ENCODE measurements at places on chromosomes 7 and 10.
A peak's percentile ranks its signal among the peaks of the same experiment; 100 is the strongest.

DNA sequence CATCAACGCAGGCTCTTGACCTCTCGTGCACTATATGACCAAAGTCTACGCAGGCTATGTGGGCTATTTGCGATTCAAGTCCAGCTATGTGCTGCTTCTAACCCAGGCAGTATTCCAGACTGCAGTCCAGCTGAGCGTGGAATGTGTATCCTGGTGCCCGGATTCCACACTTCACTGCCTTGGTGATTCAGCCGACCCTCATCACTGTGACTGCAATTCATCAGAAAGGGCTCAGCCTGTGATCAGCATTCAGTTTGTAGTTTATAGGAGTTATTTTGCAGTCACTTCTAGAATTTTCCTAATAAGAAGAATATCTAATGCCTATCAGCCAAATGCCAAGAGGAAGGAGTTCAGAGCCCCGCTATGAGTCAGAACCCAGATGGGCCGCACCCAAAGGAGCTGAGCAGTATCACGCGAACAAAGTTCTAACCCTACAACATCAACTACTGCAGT is 119.8 kb upstream of the LANCL2 start:
- DNase-seq, result no peak

- DNase-seq, result no peak
Measured at GRCh38 chr7:142452791-142453190, 194.9 kb upstream of the PRSS58 start.

DNA sequence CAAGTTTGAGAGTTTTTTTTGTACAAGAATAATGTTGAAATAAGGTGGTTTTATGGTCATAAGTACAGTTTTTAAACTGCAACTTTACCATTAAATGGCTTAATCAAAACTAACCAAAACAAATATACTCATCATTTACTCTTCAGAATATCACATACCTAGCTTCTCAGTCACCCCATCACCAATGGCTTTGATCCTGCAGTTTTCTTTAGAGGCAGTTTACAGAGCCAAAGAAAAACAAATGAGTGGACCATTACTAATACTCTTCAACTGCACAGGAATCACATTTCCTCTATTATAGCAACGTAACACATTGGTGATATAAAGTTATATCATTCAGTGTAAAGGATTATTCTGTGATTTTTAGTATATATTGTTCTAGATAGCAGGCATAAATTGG is 576.1 kb upstream of the LRRTM3 start:
- DNase-seq, result no peak

DNA sequence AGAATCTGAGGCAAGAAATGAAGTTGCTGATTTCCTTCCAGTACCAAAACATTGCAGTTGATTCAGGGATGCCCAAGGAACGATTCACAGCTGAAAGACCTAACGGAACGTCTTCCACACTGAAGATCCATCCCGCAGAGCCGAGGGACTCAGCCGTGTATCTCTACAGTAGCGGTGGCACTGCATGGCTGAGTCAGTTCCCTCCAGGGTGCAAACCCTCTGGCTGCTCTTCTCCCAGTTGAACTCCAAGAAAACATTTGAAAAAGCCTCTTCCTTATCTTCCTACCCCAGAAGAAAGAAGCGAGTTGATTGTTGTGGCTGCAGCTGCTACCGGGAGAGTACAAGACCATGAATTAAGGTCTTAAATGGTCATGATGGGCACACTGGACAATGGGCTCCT is 147.1 kb upstream of the PRSS1 start:
- no peak for DNase-seq

DNA sequence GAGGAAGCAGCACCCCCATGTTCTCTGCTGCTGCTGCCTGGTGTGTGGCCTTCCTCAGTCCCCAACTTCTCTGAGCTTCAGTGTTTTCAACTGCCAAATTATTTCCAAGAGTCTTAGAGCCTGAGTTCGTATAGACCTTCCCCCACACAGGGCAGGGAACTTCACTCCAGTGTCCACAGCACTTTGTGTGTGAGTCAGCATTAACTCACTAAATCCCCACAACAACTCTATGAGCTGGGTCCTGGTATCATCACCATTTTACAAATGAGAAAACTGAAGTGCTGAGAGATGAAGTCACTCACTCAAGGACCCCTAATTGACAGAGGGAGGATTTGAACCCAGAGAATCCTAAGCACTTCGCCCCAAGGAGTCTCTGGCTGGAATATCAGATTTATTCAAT is 48.3 kb downstream of the ADCYAP1R1 start:
- no peak for DNase-seq

GRCh38 chr7:88465600-88465999 is 158.9 kb upstream of the STEAP4 start:
- no peak for DNase-seq

DNA sequence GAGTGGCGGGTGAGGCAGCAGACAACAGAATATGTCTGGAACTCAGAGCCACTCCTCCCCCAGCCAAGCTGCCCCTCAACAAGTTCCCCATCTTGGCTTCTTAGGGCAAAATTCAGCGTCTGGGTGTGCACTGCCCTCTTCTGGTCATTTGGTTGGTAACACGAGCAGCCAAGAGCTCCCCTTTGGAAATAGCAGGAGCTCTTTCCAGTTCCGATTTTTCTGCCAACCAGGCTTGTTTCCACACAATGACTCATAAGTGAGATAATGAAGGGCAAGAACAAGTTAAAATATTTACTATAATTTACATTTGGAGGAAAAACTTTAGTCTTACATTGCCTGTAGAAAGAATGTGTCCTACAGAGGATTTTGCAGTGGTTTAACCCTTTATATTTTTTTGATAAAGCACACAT is 70.5 kb downstream of the ADCYAP1R1 start:
- peak; percentile 25 for DNase-seq

GRCh38 chr7:73976761-73977618 is 51.0 kb upstream of the ELN start:
- DNase-seq, result no peak

DNA sequence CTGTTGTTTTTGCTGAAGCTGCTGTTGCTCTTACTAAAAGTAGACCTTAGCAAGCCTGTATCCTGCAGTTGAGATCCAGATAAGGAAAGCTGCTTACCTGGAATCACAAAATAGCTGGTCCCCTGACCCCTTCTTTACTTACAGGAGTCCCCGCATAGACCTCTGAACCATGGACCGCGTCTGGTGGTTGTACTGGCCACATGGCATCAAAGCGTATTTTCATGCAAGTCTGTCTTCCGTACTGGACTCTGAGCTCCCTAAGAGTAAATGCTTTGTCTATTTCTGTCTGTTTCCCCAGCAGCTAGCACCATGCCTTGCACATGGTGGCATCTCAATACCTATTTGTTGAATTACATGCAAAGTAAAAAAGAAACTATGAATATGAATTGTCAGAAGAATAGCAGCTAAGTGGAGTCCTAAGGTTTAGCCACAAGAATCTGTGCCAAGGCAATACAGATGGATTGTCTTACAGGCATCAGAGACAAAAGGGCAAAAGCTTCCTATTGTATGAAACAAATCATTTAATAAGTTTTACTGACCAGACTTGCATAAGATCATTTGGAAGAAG is 159.2 kb downstream of the PAXIP1 start:
- no peak for DNase-seq

- no peak for DNase-seq
Measured at GRCh38 chr7:157467496-157468212, 130.8 kb downstream of the DNAJB6 start.

DNA sequence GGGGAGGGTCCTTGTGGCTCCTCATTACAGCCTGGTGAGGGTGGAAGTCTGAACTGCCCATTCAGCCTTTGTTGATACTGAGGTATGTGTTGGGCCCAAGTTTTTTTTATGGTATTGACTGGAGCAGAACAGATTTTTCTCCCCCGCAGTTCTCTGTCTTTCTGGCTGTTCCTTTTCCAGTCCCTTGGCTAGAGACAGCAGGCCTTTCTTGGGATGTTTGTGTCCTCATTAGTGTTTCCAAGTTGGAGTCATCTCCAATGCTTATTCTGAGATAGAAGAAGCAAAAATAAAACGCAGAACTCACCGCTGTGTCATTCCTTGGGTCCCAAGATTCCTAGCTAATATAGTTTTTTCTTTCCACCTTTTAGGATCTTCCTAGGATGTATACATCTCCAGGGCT is 193.3 kb downstream of the RAMP3 start:
- DNase-seq, result no peak

GRCh38 chr7:81816312-81816711 is 46.5 kb upstream of the HGF start:
- no peak for DNase-seq

Data from CD4-positive, alpha-beta T cell treated with Interleukin-1 beta for 1 hour (primary cell).